ENCODE measurements at places on chromosomes 6 and 20. TPM values are rescaled to one million over a fixed set of nuclear protein-coding genes. Genes with fewer than 3 reads are reported as not detected.
A peak's percentile ranks its signal among the peaks of the same experiment; 100 is the strongest.

DNA sequence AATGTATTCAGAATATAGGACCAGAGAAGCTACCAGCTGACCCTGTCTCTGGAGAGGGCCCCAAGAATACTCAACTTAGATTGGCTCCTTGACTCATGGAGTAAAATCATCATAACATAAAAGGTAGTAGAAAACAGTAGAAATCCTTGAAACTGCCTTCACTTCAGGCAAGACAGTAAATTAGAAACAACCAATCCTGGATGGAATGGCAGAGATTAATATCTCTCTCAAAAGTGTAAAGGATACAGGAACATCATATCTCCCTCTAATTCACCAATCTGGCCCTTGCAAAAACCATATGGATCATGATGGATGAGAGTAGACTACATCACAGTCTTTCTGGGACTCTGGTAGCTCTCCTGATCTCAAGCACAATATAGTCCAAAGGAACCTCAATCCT, 20.4 kb upstream of the EPM2A start:
- no peak for DNase-seq

DNA sequence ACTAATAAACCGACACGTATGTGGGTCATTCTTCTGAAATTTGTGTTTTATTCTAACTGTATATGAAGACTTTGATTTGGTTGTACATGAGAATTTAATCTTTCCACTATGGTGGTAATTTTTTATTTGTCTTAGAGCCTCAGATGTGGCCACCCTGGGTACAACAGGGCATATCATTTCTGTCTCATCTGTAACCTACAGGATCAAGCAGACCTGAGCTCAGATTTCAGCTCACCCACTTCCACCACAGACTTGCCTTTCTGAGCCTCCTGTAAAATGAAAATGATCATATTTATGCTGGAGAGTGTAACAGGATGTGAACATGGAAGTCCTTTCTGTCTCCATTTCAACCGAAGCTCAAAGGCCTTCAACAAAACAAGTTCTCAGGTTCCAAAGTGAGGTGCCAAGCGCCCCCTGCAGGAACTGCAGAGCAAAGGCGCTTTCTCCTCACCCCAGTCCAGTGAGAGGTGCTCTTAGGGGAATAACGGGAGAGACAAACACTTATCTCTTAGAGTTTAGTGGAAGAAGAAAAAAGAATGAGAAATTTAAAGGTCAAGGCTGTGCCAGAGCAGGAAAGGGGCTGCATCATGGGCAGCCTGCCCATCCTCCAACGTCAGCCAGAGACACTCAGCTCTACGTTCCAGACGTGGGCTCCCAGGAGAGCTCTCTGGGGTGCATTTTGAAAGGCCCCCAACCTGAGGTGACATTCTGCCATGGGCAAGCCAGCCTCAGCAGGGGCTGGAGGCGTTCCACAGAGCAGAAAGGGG, 23.0 kb upstream of the CD24 start:
- peak; percentile 66 for DNase-seq

Gene DDX43
- total RNA-seq, result 0.20 TPM

DNA sequence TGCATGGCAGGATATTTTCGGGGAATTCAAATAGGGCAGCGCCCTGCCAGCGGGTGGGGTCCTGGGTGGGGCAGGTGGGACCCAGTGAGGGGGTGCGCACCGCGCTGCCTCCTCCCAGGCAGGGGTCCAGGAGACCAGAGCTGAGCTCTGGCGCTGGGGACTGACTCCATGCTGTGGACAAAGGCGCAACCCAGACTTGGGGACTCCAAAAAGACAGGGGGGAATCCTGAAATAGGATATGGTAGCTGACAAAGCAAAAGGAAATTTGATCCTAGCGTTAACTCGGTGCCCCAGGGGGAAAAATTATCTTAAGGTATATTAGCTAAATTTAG, 23.6 kb downstream of the TFAP2A start:
- DNase-seq, result no peak

DNA sequence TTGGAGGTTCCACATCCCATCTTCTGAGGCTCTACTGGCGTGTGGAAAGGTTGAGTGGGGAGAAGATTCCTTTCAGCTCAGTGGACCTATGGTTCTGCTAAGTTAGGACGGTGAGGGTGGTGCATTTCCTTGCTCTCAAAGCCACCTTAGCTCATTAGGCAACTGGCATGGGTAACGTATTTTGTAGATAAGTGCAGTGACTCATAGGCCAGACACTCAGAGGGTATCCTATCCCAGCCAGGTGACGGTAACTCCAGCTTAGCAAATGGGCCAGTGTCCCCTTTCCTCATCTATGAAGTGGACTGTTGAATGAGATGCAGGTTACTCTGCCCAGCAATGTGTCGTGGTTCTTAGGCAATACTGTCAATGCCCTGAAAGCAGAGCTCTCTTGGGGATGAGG, 3.7 kb downstream of the RPS6KA2 start:
- DNase-seq, result no peak

DNA sequence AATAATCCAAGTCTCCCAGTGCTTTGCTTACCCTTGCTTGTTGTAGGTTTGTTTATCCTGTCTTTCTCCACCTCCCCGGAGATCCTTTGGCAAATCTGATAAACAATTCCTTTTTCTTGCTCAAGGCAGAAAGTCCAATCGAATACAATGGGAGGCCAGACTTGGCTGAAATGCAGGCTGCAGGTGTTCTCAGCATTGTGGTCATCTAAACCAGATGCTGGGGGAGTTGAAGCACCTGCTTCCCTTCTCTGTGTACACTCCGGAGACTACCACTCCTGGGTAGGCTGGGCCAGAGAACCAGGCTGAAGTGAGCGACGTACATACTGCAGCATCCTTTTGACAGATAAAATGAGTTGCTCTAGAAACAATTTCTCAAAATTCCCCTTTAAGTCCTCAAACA, 82.6 kb upstream of the PREP start:
- DNase-seq, result no peak

DNA sequence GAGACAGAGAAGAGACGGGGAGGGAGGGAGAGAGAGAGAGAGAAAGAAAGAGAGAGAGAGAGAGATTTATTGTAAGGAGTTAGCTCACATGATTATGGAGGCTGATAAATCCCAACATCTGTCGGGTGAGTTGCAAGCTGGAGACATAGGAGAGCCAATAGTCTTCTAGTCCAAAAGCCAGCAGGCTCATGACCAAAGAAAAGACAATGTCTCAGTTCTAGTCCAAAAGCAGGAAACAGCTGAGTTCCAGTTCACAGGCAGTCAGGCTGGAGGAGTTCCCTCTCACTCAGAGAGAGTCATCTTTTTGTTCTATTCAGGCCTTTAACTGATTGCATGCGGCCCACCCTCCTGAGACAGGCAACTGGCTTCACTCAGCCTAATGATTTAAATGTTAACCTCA, 416.6 kb downstream of the PREX1 start:
- DNase-seq, result no peak
